ENCODE measurements at places on chromosomes 5 and 9. TPM values are rescaled to one million over a fixed set of nuclear protein-coding genes. Genes with fewer than 3 reads are reported as not detected.

DNA sequence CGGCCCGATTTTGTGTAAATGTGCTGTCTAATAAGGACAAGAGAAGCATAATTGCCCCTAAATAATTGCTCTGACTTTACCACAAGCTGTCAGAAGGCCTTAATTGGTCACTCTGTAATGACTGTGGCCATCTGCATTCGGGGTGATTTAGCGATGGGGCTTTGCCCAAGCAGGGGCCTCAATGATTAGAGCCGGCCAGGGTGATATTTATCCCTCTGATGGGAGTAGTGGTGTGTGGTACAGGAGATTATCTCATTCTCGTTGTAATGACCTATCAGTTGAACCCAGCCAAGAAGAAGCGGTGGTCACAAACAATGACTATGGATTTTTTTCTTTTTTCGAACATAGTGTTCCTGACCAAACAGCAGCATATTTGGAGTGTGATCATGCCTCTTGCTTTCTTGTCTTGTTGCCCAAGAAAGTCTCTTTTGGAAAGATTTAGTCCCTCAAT, 72.0 kb upstream of the SAP30L start:
- peaks cover 36% of the 10 kb centered on the region for H3K4me1 ChIP-seq
- no peak for DNase-seq
- peaks cover 24% of the 10 kb centered on the region for H3K36me3 ChIP-seq

DNA sequence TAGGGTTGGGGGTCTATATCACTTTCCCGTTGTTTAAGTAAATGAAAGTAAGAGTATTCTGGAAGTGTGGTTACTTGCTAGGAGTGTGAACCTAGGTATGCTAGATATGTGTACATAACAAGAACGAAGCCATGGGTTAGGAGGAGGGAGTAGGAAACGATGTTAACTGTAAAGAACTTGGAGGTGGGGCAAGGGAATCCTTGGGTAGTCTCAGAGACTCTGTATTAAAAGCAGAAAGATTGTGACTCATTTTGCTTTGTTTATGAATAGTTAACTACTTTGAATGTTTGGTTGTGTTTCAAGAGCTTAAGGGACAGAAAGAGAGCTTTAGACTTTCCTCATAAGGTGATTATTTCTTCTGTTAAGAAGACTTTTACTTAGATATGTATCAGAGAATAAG, 59.9 kb downstream of the TMEM252 start:
- peak overlapping the region; percentile 81 for H3K27ac ChIP-seq
- H3K27me3 ChIP-seq: no peaks in the 10 kb centered on the region
- no peak for DNase-seq
- H3K4me1 ChIP-seq: peaks cover 61% of the 10 kb centered on the region
- no peak overlapping the region for H3K4me3 ChIP-seq

- H3K4me1 ChIP-seq: peaks cover 10% of the 10 kb centered on the region
- H3K4me3 ChIP-seq: no peak overlapping the region
- no peak overlapping the region for H3K27ac ChIP-seq
- H3K36me3 ChIP-seq: no peaks in the 10 kb centered on the region
- DNase-seq: no peak
Measured at GRCh38 chr5:141742866-141743851, 61.1 kb upstream of the ARAP3 start.

GRCh38 chr9:114925672-114926071, 4.7 kb downstream of the TNFSF8 start:
- no peaks in the 10 kb centered on the region for H3K27me3 ChIP-seq
- H3K4me1 ChIP-seq: no peaks in the 10 kb centered on the region
- no peak overlapping the region for H3K27ac ChIP-seq
- no peak for DNase-seq
- no peak overlapping the region for H3K4me3 ChIP-seq
- H3K36me3 ChIP-seq: no peaks in the 10 kb centered on the region

DNA sequence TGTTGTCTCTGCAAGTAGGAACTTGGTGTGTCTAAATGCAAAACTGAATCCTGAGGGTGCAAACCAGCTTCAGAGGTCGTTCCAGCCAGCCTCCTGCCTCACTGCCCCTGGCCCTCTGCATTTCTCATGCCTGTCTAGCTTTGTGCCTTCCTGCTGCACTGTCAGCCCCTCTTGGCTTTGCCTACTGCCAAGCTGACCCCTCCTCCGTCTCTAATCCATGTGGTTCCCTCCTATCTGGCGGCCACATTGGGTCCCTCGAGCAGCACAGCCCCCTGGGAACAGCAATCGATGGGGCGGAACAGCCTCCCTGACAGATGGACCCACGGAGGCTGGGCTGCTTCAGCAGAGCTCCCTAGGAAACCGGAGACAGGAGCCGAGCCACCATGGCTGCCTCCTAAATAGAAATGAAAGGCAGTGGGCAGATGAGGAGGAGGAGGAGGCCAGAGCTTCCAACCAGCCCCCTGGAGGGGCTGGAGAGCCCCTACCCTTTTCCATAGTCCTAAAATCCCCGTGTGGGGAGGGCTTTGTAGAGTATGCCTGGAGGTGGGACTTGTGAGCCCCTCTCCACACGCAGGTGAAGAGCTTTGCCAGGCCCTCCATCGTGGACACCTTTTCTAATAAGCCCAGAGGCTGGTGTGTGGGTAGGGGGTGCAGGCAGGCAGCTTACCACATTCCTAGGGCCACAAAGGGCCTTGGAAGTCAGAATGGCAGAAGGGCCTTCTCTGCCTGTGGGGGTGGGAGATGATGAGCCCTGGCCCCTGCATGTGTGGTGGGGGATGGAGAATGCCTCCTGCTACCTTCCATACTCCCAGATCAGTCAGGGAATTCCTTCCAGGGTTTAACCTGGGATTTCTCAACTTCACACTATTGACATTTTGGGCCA, 9.2 kb upstream of the CXXC5 start:
- no peaks in the 10 kb centered on the region for H3K27me3 ChIP-seq
- H3K36me3 ChIP-seq: no peaks in the 10 kb centered on the region
- H3K27ac ChIP-seq: peak overlapping the region; percentile 89
- peaks cover 47% of the 10 kb centered on the region for H3K4me1 ChIP-seq
- H3K4me3 ChIP-seq: no peak overlapping the region
- DNase-seq: peak; percentile 89

GRCh38 chr5:180313677-180314505, 22.0 kb upstream of the MAPK9 start:
- H3K27ac ChIP-seq: no peak overlapping the region
- peaks cover 23% of the 10 kb centered on the region for H3K36me3 ChIP-seq

FRRS1L gene
- 2.5 TPM for total RNA-seq

DNA sequence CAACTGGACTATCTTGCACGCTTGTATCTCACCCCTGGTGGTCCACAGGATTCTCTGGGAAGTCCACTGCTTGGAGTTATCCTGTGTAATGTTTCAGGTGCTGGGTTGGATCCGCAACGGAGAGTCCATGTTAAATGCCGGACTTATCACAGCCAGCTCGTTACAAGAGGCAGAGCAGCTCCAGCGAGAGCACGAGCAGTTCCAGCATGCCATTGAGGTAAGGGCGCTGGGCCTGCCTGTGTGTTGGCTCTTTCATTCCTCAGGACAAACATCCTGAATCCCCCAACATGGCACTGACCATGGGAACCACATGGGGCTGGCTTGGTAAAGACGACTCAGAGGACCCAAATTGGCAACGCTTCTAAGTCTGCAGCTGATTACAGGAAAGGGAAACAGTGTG, 214.8 kb upstream of the OTULINL start:
- peaks cover 65% of the 10 kb centered on the region for H3K36me3 ChIP-seq
- H3K27me3 ChIP-seq: no peaks in the 10 kb centered on the region
- H3K4me1 ChIP-seq: peaks cover 4% of the 10 kb centered on the region
- DNase-seq: peak; percentile 64
- no peak overlapping the region for H3K4me3 ChIP-seq

NR3C1 gene
- total RNA-seq: 79.2 TPM

SPATA31D4 gene
- total RNA-seq: not detected

- H3K27me3 ChIP-seq: peaks cover 13% of the 10 kb centered on the region
- no peaks in the 10 kb centered on the region for H3K36me3 ChIP-seq
Measured at GRCh38 chr9:96219026-96219899, 82.7 kb downstream of the HSD17B3 start.

DNA sequence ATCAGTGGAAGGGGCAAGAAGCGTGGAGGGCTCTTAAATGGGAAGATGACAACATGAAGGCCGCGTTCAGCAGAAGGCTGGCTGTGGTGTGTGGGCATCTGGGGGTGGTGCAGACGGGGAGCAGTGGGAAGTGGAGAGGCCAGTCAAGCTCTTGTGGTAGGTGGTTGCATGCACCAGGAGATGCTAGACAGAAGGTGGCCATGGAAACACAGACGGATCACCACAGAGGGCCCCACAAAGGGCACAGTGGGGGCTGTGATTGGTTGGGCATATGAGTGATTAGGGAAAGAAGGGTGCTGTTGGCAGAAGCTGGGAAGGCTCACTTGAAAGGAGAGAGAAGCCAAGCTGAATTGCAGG, 14.7 kb downstream of the MTMR12 start:
- H3K27ac ChIP-seq: no peak overlapping the region
- H3K4me3 ChIP-seq: no peak overlapping the region
- peaks cover 5% of the 10 kb centered on the region for H3K36me3 ChIP-seq
- peaks cover 53% of the 10 kb centered on the region for H3K4me1 ChIP-seq

GRCh38 chr9:94140418-94140780, 56.1 kb downstream of the PTPDC1 start:
- H3K4me1 ChIP-seq: peaks cover 83% of the 10 kb centered on the region
- no peak for DNase-seq
- H3K27ac ChIP-seq: peak overlapping the region; percentile 93

ENTREP1 gene
- total RNA-seq: 20.7 TPM

DNA sequence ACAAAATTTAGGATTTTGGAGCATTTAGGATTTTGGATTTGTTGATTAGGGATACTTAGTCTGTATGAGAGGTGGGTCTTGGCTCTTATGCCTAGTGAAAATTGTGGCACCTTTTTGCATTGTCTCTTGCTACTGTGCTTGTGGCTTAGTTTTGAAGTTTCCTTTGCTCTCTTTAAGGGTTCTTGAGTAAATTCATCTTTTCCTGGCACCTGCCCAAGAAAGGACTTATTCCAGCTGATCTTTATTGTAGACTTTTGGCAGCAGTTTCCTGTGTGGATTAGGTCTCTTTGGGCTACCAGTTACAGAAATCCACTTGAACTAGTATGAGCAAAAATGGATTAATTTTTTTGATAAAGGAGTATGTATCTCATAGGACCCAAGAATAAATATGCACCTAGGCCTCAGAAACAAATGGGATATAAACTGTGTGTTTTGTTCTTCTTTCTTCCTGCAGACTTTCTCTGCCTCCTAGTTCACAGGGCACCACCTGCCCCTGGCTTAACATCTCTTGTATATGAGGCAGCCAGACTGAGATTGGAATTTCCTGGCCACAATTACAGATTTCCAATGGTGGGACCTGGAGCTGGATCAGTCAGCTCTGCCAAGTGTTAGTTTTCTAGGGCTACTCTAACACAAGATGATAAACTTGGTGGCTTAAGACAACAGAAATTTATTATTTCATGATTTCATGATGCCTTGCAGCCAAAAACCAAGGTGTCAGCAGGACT, 44.6 kb downstream of the FOCAD start:
- no peak for DNase-seq
- no peak overlapping the region for H3K27ac ChIP-seq
- no peaks in the 10 kb centered on the region for H3K36me3 ChIP-seq
- no peak overlapping the region for H3K4me3 ChIP-seq

DNA sequence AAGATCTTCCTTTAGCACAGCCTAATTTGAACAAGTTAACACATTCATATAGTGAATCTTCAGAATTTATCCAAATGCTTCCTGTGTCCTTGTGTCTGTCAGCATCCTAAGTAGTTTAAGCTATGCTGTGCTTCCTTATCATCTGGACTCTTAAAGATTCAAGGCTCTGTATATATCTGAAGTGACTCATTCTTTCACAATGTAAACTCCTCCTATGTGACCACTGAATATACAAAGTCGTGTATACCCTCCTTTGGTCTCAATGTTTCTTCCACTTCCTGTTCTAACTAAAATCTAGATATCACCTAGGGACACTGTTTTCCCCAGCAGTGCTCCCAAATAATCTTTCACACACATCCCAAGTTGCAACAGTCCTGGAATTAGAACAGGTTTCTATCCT, 935.7 kb upstream of the NUDT12 start:
- no peaks in the 10 kb centered on the region for H3K36me3 ChIP-seq
- no peak for DNase-seq
- H3K27me3 ChIP-seq: no peaks in the 10 kb centered on the region
- H3K4me3 ChIP-seq: no peak overlapping the region

SLC1A1 gene
- 2.0 TPM for total RNA-seq

DNA sequence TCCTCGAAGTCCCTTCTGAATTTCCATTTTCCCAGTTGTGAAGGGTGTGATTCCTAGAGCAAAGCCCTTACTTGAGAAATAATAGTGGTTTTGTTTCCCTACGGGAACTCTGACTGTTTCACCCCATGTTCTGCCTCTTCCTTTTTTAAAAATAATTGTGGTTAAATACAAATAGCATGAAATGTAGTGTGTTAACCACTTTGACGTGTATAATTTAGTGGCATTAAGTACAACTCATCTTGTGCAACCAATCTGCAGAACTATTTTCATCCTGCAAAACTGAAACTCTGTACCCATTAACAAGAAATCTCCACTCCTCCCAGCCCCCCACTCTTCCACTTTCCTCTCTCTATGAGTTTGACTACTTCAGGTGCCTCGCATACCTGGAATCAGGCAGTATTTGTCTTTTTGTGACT, 35.6 kb upstream of the HAND1 start:
- no peak for DNase-seq
- H3K4me1 ChIP-seq: no peaks in the 10 kb centered on the region
- no peaks in the 10 kb centered on the region for H3K36me3 ChIP-seq

- DNase-seq: no peak
- H3K4me1 ChIP-seq: no peaks in the 10 kb centered on the region
- no peaks in the 10 kb centered on the region for H3K36me3 ChIP-seq
- H3K27ac ChIP-seq: no peak overlapping the region
- no peak overlapping the region for H3K4me3 ChIP-seq
Measured at GRCh38 chr9:120344230-120344629, 235.7 kb downstream of the CDK5RAP2 start.

GGTA1 gene
- total RNA-seq: 5.6 TPM

TOR1A gene
- total RNA-seq: 31.1 TPM

DNA sequence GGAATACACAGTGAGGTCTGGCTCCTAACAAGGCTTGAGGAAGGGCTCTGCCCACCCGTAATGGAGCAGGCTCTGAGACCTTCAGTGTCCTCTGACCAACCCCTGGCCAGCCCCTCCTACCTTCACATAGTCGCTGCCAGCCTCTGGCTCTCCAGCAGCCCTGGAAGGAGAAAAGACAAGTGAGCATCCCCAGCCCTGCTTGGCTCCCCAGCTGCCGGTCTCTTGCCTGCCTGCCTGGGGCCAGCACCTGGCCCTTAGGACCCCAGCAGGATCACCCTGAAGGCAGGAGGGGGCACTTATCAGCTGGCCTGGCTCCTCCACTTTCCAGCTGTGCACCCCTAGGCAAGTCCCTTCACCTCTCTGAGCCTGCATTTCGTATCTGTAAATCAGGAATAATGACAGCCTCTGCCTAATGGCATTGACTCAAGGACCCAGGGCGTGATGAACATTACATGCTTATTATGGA, 16.9 kb downstream of the SH2D3C start:
- H3K27me3 ChIP-seq: no peaks in the 10 kb centered on the region
- peak overlapping the region; percentile 44 for H3K27ac ChIP-seq
- no peaks in the 10 kb centered on the region for H3K36me3 ChIP-seq

DNA sequence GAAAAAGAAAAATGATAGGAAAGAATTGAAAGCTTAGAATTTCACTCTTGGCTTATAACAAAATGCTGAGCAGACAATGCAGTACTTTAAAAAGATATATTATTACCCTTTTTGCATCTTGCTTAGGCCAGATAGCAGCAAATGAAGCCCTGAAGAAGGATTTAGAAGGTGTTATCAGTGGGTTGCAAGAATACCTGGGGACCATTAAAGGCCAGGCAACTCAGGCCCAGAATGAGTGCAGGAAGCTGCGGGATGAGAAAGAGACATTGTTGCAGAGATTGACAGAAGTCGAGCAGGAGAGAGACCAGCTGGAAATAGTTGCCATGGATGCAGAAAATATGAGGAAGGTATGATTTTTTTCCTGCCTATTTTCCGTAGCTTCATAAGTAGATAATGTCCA, 50.8 kb downstream of the CNTRL start:
- no peak overlapping the region for H3K27ac ChIP-seq
- H3K27me3 ChIP-seq: no peaks in the 10 kb centered on the region
- no peaks in the 10 kb centered on the region for H3K36me3 ChIP-seq
- DNase-seq: no peak

KCTD16 gene
- total RNA-seq: under 0.01 TPM

LCN15 gene
- not detected for total RNA-seq
